GM12892 (cell line): ENCODE measurements at places on chromosomes 2 and 18.

GRCh38 chr18:5942591-5942990, 47.3 kb upstream of the TMEM200C start:
- no peak for DNase-seq

GRCh38 chr2:42962508-42962953, 170.1 kb upstream of the HAAO start:
- DNase-seq = no peak

DNA sequence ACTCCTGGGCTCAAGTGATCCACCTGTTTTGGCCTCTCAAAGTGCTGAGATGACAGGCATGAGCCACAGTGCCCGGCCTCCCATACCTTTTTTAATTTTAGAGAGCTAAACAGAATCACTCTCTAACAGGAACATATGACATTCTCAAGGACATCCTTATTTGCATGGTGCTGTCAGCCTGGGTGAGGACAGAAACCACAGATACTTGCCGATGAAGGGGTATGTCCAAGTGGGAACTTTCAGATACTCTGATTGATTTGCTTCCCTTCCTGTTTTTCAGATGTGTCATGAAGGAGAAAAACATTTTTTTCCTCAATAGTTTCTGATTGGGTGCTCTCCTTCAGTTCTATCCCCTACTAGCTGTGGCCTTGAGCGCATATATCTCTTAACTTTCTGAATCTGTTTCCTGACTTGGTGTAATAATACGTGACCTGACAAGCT, 49.6 kb downstream of the MYO3B start:
- no peak for DNase-seq

DNA sequence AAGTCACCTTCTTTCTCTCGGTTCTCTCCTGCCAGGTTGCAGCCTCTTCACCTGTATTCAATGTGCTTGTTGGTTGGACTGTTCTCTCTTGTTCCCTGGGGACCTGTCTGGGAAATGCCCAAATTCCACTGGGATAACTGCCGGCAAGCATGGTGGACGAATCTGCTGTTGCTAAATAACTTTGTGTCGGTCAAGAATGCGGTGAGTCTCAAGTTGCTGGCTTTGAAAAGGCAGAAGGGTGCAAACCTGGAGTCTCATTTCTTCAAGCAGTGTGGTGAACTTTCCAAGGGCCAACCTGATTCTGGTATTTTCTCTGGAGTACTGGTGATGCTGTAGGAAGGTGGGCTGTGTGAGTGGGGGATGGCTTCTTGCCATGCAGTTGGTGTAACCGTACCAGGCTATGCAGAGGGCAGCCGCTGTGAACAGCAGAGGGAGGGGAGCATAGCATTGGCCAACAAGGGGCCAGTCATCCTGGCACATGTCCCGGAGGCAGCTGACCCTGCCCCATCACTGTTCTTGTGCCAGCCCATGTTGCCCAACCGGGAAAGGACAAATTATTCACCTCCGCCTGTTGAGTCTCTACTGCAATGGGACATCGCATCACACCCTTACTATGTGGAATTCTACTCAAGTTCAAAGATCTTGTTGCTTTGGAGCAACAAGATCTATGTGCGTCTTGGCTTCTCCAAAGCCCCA, 88.1 kb upstream of the SEC11C start:
- no peak for DNase-seq

DNA sequence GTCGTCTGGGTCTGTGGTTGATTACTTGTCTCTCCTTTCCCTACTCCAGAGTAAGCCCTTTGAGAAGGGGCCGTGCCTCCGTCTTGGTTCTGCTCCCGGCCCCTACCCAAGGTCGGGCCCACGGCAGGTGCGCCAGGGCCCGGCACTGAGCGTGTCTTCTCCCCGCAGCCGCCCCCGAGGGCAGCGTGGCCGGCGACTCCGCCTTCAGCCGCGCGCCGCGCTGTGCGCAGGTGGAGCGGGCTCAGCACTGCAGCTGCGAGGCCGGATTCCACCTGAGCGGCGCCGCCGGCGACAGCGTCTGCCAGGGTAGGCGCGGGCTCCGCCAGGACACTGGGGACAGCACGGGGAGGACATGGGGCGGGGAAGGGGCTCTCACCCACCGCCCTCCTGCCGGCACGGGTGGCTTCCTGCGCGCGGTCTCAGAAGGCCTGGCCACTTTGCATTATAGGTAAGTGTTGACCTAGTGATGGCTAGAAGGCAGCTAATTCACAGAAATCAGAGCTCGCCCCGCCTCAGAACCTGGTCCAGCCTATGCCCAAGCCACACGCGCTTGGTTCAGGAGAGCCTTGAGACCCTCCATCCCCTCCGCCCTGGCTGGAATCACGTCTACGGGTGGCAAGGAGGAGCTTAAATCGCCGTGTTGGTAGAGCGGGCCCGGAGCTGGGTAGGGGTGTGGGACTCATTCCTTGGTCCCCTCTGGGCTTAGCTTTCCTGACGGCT, 43.5 kb downstream of the FBLN7 start:
- no peak for DNase-seq

DNA sequence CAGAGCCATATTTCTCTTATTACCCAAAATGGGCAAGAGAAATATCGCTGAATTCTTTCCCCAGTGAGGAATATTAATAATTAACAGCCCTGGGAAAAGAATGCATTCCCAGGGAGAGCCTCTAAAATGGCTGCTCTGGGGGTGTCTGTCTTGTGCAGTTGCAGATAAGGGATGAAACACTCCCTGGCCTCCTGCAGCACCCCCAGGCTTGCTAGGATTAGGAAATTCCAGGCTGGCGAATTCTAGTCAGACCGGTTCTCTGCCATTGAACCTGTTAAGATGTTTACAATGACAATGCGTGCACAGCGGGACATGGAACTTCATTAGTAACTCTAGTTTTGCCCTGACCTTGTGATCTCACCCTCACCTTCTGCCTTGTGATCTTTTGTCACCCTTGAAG, 24.5 kb downstream of the MRPL30 start:
- DNase-seq = no peak

- DNase-seq = no peak
Observed at GRCh38 chr2:168392797-168393196, 63.3 kb upstream of the CERS6 start.

GRCh38 chr2:145652571-145653545, 1132.9 kb upstream of the ZEB2 start:
- no peak for DNase-seq

DNA sequence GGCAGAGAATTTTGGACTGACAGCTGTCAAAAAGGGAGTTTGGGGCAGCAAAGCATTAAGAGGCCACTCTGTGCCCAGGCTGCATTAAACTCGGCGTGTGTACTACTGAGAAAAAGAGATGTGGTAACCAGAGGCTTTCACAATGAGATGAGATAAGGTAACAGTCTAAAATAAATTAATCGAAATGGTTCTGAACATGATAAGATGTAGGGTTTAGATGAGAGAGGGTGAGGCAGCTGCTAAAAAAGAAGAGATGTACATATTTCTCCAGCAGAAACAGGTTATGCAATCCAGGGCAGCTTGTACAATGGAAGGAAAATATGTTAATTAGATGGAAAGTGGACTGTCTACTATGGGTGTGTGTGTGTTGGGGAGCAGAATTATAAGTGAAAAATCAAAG, 39.2 kb upstream of the ACTR3 start:
- DNase-seq = no peak

- DNase-seq = peak; percentile 58
Observed at GRCh38 chr18:63317982-63318888, 1.3 kb downstream of the BCL2 start.

DNA sequence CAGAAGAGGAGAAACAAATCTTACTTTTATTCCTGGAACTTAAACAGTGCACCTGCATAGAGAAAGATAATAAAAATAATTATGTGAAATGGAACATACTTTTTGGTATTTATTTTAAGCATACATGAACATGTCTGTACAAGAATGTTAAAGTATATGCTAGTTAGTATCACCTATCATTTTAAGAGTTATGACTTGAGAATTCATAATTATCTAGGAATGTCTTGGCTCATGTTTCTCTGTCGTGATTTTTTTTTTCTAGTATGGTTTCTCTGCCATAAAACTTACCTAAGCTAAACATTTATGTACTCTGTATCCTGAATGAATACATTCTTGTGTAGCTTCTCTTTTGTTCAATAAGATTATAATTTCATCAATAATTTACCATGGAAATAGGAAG, 4.2 kb downstream of the SERPINB7 start:
- no peak for DNase-seq

- DNase-seq = no peak
Observed at GRCh38 chr2:2146969-2147900, 183.8 kb downstream of the MYT1L start.

GRCh38 chr2:161166538-161167409, 6.5 kb downstream of the TANK start:
- DNase-seq = no peak

- no peak for DNase-seq
Observed at GRCh38 chr2:158963071-158963470, 5.4 kb upstream of the TANC1 start.
